SK-N-SH (cell line): ENCODE measurements at places on chromosomes 16 and 17. TPM values are rescaled to one million over a fixed set of nuclear protein-coding genes. Genes with fewer than 3 reads are reported as not detected.

GRCh38 chr16:48139517-48139916 lies 16.3 kb downstream of the ABCC12 start:
- no peak for DNase-seq

MT1M gene
- polyA plus RNA-seq, result 0.45 and 1.3 TPM in 2 replicates

TMEM238L gene
- not detected in 2 replicates for polyA plus RNA-seq

GRCh38 chr17:73798111-73798748 lies 154.0 kb upstream of the SDK2 start:
- DNase-seq, result no peak

- no peak for DNase-seq
Observed at GRCh38 chr16:5865236-5865635, 767.6 kb upstream of the EEF2KMT start.

DNA sequence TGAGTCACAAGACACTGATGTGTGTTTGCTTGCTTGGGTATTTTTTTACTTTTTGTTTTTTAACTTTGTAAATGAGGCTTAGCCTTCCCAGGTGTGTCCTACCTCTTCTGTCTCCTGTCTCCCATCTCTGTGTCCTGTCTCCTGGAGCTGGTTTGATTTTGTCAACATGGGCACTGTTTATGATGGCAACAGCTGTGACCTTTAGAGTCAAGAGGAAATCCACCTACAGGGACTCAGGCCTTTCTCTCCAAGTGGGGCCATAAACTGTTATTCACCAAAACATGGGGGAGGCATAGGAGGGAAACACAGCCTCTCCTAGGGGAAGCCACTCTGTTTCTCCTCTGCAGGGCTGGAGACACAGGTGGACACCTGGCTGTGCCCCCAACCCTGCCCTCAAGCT lies 13.1 kb upstream of the PLCG2 start:
- no peak for DNase-seq

DHRS7C gene
- polyA plus RNA-seq, result not detected in 2 replicates

DNA sequence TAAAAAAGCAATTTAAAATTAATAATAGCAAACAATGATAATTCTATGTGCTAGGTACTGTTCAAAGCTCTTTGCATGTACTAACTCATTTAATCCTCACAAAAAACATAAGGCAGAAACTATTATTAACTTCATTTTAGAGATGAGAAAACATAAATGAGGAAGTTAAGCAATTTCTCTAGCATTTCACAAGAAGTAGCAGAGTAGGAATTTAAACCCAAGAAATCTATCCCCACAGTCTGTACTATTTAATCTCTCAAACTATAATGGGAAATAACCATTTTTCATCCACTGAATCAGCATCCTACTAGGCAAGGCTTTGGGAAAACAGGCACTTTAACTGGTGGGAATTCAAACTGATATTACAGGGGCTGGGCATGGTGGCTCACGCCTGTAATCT lies 42.2 kb upstream of the INTS2 start:
- DNase-seq, result no peak

RNU2-1 gene
- not detected in 2 replicates for polyA plus RNA-seq

GRCh38 chr16:77374384-77374783 lies 60.5 kb downstream of the ADAMTS18 start:
- no peak for DNase-seq

DNA sequence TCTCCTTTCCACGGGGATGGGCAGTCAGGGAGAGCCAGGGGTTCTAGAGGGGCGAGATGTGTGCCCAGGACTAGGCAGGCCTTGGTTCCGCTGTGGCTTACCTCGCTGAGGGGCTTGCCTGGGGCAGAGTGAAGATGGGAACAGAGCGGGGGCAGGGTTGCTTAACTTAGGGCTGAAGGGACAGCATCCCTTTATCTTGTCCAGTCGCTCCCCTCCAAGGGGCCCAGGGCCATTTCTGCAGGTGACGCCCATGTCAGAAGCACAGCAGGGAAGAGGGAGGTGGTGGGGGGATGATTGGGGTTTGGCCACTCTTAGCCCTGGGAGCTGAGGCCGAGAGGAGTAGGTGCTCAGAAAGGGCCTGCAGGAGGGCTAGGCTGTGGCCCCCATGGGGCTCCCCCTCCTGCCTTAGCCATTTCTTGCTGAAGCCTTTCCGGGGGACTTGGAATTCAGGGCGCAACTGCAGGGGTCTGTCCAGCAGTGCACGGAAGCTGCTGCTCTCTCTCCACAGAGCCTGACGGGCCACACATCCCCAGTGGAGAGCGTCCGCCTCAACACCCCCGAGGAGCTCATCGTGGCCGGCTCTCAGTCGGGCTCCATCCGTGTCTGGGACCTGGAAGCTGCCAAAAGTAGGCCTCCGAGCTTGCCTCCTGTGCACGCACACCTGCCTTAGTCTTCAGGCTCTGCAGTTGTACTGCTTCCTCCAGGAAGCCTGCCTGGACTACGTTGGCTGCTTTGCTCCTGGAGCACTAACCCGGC lies 8.5 kb downstream of the KATNB1 start:
- no peak for DNase-seq

DNA sequence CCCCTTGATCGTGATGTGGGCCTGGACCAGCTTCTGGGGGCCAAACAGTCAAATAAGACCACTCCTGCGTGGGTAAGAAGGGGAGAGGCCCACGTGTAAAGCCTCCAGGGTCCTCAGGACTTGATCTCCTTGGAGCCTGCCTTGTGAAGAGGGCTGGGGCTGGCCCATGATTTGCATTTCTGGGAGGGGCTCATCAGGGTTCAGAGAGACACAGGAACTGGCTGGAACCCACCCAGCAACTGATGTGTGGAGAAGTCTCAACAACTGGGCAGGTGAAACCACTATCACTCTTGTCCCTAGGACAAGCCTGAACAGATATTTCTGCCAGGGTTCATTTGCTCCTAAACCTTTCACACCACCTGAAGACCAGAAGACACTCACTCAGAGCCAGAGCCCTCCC lies 214.7 kb downstream of the ZNF423 start:
- no peak for DNase-seq

DNA sequence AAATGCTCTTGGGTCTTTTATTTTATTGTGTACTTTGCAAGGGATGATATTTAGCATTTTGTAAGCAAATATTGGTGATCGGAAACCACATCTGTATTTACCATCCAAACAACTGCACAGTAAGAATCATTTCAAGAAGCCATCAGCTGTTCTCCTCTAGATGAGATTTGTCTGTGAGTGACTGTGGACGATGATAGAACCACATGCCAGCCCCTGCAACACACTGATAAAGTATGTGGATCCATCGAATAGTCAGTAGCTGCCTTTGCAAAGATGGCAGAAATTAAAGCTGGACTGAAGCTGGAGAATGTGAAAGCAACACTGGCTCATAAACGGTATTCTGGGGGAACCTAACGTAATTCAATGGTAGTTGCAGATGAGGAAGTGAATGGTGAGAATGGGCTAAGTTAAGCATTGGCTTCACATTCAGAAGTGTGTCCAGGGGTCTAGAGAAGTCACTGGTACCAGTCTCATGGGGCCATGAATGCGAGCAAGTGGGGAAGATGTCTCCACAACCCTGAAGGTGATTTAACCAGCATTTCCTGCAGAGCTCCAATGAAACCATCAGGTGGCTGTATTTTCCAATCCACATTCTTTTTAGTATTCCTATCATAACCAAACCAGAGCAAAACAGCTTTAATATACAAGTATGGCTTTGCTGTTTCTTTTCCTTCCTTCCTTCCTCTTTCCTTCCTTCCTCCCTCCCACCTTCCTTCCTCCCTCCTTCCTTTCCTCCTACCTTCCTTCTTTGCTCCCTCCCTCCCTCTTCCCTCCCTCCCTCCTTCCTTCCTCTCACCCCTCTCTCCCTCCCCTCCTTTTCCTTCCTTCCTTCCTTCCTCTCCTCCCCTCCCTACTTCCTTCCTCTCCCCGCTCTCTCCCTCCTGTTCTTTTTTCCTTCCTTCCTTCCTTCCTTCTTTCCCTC lies 169.4 kb downstream of the ABCA8 start:
- DNase-seq, result no peak
